Stimulated activated CD8-positive, alpha-beta memory T cell treated with anti-CD3 and anti-CD28 coated beads, Interleukin-15, amount 100 ng/mL, for 1 hour (primary cell): ENCODE measurements at places on chromosomes 7 and 10.

- DNase-seq: no peak
These were observed 50.6 kb downstream of the HIPK2 start for GRCh38 chr7:139727151-139727705.

DNA sequence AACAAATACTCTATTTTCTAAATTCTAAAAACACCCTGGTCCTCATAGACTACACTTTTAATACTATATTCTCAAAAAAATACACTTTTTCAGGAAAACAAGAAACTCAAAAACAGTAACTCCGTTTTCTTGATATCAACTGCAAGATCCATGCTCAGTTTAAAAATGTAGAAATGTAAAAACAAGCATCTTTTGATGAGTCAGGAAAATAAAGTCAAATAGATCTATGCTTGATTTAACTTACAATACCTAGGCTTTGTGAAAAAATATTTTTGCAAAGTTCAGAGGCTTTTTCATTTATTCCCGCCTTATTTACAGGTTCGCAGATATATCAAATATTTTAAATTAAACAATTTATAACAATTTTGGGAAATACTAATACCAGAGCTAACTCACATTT, 33.6 kb downstream of the POT1 start:
- DNase-seq: no peak

- no peak for DNase-seq
These were observed 422.2 kb upstream of the MTPN start for GRCh38 chr7:136399385-136399784.

DNA sequence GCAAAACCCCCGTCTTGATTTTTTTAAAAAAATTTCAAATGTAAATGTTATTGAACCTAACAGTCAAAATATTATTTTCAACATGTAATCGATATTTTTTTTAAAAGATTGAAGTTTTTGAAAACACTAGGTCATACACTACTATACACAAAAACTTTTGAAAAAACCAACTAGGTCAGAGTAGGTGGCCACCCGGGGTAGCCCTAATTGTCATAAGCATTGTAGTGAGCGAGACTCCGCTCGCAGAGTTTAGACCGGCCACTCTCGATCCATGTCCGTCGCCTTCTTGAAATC, 417 bp downstream of the RFC2 start:
- no peak for DNase-seq

DNA sequence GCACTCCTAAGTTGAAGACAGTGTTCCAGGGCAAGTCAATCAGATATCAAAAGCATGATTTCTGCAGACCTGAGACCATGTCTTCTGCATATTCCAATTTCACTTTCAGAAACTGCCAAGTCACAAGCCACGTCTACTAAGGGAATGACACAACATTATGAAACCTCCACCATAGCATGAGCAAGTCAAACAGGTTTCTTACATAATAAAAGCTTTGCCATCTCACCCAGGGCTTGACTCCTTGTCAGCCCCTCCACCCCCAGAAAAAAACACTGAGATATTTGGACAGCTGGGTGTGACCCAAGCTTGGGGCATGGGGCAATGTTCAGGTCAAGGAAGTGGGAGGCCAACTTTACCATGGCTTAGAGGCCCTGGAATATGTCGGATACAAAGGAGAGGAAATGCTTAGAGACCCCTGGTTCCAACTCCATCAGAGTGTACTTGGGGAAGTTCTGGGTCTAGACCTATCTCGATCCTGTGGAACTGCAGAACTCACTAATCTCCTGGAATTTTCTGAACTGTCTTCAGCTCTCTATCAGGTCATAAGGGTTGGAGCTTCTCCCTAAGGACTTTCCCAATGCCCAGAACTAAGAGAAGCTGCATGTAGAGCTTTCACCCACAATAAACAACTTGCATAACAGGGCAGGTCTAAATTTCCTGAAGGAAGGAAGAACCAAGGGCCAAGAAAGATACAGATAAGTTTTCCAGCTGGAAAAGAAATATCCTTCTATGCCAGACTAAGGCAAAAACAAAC, 80.6 kb upstream of the NAMPT start:
- no peak for DNase-seq

GRCh38 chr10:48412081-48412480, 105.6 kb downstream of the MAPK8 start:
- no peak for DNase-seq

DNA sequence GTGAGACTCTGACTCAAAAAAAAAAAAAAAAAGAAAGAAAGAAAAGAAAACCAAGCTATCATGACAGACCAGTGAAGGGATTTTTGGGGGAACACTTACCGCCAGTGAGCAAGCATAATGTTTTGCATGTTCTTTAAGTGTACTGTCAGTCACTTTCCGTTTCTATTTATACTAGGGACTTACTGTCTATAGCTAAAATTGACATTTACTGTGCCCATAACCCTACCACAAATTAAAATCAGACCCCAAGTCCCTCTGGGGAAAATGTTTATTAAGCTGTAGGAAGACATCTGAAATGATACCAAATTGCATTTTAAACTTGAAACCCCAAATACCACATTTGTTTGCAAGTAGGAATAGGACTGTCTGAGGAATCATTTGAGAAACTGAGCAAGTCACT, 252.8 kb downstream of the TRIL start:
- DNase-seq: no peak
